Suppressor macrophage (primary cell): ENCODE measurements at places on chromosomes 2 and 18.

GRCh38 chr2:3598912-3599854, 4.3 kb downstream of the COLEC11 start:
- peak; percentile 72 for DNase-seq

GRCh38 chr18:5895876-5896740, 786 bp upstream of the TMEM200C start:
- peak; percentile 41 for DNase-seq

- no peak for DNase-seq
Observed at GRCh38 chr2:102350137-102350793, 5.3 kb upstream of the IL18R1 start.

DNA sequence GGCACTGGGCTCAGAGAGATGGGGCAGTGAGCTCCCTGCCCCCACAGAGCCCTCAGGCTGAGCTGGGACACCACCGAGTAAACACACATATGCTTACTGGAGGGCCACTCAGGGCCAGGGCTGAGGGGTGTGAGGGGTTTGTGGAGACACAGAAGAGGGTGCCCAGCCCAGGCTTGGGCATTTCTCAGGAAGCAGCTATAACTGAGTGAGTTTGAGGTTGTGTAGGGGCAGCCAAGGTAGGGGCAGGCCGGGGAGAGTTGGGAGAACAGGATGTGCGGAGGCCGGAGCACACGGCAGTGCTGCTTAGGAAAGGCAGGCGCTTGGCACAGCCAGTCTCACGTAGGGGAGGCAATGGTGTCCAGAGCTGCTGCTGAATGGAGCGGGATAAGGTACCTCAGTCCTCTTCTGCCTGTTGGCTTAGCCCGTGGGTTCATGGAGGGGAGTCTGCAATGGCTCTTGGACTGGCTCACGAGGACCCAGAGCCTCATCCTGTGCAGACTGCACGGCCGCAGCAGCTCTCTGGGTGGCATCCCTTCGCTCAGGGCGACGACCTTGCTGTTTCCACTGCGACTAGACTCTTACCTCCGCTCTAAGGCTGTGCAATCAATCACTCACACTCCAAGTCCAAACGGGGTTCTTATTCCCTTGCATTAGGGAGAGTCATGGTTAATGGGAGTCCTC, 466.1 kb upstream of the HS6ST1 start:
- no peak for DNase-seq

GRCh38 chr2:50491541-50492476, 540.1 kb downstream of the NRXN1 start:
- DNase-seq, result peak; percentile 39

DNA sequence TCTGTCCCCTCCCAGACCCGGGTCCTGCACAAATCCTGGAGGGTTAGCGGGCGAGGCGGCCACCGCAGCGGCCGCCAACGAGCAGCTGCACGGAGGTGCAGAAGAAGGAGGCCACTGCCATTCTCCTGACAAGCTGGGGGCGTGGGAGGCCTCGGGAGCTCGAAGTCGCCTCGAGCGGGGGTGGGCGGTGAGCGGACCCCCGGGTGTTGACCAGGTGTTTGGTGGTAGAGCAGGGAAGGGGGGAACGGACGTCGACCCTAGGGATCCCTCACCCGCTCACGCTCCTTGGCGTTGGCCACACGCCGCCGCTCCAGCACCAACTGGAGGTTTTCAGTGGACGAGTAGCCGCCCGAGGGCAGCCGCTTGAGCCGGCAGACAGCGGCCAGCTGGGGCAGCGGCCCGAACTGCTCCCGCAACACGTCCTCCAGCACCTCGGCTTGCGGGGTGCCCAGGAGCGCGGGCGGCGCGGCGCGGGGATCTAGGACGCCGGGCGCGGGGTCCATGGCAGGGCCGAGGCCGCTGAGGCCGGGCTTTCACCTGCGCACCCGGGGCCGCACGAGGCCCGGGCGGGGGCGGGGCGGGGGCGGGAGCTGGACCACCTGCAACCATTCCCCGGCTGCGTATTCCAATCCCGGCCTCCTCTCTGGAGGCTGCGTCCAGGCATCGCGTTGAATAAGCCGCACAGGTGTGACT, at the start of gene FIGLA:
TSS of gene FIGLA (minus strand) at position 508 of the 693 bp plus-strand sequence. CDS start at position 503, 5 bp downstream.
- DNase-seq, result peak; percentile 11

- no peak for DNase-seq
Observed at GRCh38 chr2:199855812-199856211, 4.8 kb upstream of the FTCDNL1 start.

- no peak for DNase-seq
Observed at GRCh38 chr2:189913821-189914220, 129.6 kb downstream of the PMS1 start.
